Stimulated activated CD4-positive, alpha-beta T cell treated with anti-CD3 and anti-CD28 coated beads, Interleukin-1b, Interleukin-23, amount 100 ng/mL, for 1 hour (primary cell): ENCODE measurements at places on chromosomes 11 and 22.

GRCh38 chr11:112599856-112600533, 339.3 kb upstream of the PLET1 start:
- DNase-seq, result no peak

DNA sequence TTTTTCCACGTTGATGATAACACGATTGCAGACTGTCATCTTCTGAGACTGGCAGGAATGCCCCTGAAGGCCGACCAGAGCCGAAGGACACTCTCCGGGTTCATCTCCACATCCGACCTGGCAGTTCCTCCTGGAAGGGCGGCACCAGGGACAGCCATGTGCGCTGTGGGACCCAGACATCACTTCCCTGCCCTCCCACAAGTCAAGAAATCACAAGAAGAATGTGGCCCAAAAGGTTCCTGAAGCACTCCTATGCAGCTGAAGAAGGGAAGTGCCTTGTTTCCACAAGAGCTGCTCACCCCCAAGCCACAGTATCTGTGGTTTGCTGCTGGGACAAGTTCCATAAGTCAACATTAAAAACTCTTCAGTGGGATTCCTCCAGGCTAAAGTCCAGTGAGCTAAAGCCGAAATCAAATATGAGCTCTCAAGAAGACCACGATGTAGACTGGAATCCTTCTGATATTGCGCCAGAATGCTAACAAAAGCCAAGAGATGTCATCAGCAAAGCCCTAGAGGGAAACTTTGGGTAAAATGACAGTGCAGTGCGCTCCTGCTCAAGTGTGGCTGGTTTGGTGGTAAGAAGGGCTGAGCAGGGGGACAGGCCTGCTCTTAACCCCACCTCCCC, 21.2 kb downstream of the PACSIN2 start:
- no peak for DNase-seq

DNA sequence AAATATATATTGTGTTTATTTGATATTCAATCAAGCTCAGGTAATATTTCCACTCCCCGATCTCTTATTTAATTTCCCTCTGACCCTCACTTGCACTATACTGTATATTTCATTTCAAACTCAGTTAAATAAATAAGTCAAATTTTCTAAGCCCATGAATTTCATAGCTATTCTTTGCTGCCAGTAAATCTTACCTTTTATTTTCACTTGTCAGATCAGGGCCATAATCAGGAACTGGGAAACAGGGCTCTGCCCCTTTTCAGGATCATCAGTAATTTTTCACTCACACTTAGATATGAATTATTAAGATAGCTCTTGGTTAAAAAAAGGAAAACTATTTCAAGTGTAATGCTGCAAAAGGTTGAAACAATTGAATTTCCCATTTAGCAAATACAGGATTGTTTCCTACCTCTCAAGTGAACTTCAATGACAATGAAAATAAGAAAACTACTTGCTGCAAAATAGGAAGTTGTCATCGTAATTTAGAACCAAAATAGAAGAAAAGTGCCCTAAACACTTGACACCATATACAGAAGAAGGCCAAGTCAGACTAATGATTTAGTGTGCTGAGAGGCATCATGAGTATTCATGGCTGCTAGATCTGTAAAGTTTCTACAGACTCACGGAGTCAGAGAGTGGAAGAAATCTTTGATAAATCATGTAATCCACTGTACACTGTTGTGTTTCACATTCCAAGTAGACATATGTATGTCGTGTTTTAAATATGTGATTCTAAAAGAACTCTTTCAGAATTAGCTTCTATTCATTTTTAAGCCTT, 316.8 kb upstream of the CNTN5 start:
- no peak for DNase-seq

DNA sequence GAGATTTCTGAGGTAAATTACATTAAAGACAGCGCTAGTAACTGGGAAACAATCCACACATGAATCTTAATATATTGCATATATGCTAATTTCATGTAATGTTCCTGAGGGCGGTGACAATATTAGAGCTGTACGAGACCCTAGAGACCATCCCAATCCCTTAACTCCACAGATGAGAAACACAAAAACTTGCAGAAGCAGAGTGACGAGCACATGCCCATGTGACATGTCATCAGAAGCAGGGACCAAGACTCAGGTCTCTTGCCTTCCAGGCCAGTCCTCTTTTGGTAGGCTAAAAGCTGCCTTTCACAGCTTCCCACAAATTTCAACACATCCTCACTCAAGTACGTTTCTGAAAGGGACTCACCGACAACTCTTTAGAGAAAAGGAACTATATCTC, 11.8 kb downstream of the MAPK1 start:
- no peak for DNase-seq

DNA sequence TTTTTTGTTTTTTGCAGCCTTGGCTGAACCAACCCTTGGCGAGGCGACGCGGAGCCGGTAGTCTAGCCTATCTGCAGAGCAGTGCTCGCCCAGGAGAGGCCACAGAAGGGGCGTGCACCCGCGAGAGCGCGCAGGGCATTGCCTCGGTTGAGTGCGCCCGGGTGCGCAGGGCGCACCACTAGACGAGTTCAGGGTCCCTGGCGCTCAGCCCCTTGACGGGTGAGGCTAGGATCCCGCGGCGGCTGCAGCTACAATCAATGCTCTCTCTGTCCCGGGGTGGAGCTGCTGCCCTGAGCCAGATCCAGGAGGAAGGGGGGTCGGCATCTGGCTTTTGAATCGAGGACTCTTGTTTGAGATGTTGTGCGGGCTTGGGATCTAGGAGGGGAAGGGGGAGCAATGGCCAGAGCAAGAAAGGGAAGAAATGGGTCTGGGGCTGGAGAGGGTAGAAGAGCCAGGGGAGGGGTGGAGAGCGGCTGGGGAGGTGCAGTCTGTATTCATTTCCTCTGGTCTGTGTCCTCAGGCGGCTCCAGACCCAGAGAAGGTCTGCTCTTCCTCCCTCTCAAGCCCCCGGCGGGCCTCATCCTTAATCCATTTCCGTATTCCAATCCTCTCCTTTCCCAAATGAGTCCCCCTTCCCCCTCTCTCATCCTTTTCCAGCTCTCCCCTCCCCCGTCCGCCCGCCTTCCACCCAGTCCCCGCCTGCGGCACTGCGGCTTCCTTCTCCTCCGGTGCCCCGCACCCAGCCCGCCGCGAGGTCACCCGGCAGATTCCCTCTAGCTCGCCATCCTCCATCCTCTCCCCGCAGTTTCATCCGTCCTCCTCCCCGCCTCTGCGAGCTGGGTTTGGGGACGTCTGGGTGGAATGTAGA, 797 bp downstream of the THY1 start:
- DNase-seq, result no peak

DNA sequence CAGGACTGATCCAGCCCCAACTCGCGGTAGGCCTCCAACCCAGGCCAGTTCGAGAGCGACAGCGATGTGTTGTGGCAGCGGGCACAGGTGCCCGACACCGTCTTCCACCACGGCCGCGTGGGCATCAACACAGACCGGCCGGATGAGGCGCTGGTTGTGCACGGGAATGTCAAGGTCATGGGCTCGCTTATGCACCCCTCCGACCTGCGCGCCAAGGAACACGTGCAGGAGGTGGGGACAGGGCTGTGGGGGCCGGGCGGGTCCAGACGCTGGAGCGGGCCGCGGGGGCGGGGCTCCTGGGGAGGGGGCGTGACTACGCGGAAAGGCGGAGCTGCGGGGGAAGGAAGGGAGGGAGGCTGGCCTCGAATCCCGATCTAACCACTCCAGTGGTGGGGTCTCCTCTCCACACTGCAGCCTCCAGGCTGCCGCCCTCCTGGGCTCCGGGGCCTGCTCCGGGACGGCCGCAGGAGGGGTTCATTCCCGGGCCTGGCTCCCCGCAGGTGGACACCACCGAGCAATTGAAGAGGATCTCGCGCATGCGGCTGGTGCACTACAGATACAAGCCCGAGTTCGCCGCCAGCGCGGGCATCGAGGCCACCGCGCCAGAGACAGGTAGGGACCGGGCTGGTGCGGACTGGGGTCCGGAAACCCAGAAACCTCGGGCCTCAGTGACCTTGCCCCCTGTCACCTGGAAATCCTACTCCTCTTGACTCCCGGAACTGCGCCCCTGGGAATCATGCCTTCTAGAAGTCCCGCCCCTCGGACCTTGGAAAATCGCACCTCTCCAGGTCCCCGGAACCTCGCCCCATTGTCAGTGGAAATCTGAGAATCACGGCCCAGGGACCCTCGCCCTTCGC, 14.9 kb downstream of the TMEM258 start:
- no peak for DNase-seq

GRCh38 chr11:64084146-64084950, 48.6 kb downstream of the FLRT1 start:
- DNase-seq, result no peak

DNA sequence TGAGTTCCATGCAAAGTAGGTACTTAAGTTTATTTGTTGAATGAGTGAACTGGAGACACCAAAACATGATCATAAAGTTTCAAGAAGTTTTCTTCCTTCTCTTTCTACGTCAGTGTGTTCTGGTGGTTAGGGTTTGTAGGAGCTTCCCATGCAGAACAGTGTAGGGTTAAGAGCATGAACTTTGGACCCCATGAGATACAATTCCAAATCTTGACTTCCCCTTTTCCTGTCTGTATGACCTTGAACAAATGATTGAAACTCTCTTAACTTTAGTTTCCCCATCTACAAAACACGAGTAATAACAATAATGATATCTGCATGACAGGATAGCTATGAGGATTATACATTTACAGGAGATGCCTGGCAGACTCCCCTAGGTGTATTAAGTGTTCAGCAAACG, 41.0 kb upstream of the TENM4 start:
- DNase-seq, result no peak

DNA sequence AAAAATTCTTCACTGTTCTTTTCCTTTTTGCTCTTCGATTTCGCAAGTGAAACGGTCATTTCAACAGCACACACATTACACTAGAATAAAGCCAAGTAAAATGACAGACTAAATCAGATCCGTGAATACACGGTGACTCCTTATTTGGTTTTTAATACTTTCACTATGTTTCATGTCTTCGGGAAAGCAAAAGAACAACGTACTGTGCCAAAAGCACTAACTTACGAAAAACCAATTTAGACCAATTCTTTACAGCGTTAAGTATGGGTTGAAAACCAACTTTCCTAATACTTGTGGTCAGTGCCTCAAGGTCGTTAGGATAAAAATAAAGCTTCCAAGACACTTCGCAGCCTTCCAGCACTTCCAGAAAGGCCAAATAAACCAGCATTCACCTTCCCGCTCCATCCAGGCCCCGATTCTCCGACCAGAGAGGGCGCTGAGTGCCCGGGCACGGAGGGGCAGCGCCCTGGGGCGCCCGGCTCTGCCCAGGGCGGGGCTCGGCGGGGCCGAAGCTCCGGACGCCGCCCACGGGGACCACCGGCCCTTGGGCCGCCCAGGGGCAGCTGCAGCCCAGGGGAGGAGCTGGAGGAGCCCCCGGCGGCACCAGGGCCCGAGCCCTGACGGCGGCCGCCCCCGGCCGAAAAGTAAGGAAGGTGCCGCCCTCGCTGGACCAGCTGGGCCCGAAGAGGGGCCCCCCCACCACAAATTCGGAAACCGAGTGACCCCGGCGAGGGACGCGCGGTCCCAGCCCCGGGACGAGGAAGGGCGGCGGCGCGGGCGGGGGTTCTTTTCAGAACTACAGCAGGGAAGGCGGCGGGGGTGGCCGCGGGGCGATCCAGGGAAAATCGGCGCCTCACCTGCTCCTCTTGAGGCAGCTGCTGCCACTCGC, 499 bp downstream of the ATL3 start:
- no peak for DNase-seq

- DNase-seq, result no peak
Observed at GRCh38 chr11:111764621-111765020, 1.6 kb downstream of the PPP2R1B start.

DNA sequence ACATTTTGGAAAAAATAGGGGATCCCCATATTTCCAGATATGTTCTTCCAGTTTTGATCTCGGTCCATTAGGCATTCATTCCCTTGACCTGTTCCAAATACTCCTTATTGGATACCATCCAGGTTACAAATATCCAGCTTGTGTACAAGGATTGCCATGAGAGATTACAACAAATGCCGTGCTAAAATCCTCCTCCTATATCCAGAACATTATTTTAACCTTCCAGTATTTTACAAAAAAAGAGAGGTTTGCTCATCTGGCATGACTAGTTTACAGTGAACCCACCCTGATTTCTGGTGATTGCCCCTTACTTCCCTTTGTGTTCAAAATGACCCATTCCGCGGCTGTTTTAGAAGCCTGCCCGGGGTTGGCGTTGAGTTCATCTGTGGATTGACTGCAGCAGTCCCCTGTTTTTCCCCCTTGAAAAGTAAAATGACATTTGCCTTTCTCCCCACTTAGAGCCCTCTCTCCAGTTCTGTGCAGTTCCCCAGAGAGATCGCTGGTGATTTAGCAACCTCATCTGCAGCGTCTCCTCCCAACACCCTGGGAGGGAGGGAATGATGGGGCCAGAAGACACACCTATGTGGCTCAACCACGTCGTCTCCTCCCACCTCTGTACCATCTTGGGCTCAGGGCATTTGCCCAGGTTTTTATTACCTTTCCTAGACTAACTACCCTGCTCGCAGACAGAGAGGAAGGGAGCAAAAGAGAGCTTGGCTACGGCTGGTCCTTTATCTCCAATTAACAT, 73.6 kb downstream of the DSCAML1 start:
- DNase-seq, result no peak

GRCh38 chr11:64880240-64881001, 2.0 kb upstream of the EHD1 start:
- no peak for DNase-seq

GRCh38 chr11:18618342-18619025, 15.7 kb downstream of the SPTY2D1 start:
- DNase-seq, result no peak

DNA sequence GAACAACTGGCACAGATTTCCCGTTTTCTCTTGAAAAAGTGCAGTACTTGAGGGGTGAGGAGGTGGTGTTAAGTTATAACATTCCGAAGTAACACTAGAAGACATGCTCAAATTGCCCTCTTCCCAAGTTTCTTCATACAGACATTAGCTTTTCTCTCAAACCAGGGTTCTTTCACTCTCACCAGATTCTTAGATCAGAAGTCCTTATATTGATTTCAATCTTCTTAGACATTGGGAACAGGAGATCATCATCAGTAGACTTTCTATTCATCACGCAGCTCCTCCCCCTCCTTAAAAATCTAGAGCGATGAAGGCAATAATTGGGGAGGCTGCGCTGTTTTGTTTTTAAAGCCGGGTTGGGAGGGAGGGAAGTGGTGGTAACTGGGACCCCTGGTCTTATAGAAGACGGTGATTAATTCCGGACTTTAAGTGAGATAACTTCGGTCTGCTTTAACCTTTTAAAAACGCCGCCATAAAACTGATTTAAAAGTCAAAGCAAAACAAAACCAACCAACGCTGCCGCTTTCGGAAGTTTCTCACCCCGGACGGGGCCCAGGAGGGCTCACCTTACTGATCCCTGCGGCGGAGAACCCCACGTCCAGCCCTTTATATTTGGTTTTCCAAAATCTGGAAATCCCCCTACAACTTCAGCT, 665 bp downstream of the USP28 start:
- no peak for DNase-seq
